Cardiac muscle cell (in vitro differentiated cells and primary cell): ENCODE measurements at places on chromosomes 11 and 22.

DNA sequence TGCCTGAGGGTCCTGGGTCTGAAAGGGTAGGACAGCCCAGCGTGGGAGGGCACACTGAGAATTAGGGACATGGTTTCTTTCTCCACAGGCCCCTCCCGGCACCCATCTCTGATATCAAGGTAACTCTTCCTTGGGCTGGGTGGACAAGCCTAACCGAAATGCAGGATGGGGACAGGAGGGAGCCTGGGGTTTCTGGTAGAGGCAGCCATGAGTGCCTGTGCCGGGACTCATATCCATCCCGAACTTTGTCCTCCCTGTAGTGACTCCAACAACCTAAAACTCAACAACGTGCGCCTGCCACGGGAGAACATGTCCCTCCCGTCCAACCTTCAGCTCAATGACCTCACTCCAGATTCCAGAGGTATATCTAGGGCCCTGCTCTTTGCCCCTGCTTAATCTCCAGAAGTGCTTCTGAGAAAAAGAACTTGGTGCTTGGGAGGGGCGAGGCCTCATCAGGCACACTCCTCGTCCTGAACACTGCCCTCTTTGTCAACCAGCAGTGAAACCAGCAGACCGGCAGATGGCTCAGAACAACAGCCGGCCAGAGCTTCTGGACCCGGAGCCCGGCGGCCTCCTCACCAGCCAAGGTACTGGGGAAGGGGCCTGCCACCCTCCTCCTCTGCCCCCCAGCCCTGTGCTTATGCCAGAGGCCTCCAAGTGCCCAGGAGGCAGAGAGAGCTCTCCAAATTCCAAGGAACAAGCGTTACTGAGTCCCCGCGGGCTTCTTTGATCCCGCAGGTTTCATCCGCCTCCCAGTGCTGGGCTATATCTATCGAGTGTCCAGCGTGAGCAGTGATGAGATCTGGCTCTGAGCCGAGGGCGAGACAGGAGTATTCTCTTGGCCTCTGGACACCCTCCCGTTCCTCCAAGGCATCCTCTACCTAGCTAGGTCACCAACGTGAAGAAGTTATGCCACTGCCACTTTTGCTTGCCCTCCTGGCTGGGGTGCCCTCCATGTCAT is 3.1 kb downstream of the TMEM25 start:
- DNase-seq: no peak
- no peaks in the 10 kb centered on the region for H3K27me3 ChIP-seq
- no peaks in the 10 kb centered on the region for H3K36me3 ChIP-seq
- no peak overlapping the region for H3K4me3 ChIP-seq

GRCh38 chr22:17957204-17957603 is 67.2 kb downstream of the MICAL3 start:
- no peaks in the 10 kb centered on the region for H3K36me3 ChIP-seq
- no peak for DNase-seq
- H3K27me3 ChIP-seq: no peaks in the 10 kb centered on the region
- no peak overlapping the region for H3K27ac ChIP-seq

- no peaks in the 10 kb centered on the region for H3K36me3 ChIP-seq
- no peak overlapping the region for H3K4me3 ChIP-seq
- H3K27me3 ChIP-seq: peaks cover 45% of the 10 kb centered on the region
Observed at GRCh38 chr11:122653916-122654585, 1.5 kb upstream of the UBASH3B start.

DNA sequence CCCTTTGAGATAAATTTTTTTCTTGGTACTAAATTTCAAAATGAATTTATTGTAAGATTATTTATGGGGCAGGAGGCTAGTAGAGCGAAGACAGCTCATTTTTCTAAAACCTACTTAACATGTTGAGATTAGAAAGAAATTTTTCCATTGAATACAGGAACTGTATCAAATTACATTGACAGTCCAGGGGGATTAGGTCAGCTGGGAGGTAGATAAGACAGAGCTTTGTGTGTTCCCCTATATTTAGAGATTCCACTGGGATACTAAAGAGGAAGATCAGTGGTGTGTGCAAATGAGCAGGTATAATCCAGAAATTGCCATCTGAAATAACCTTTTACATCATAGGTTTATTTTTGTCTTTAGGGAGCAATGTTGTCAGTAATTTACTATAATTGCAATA is 32.1 kb downstream of the ENDOD1 start:
- H3K27ac ChIP-seq: no peak overlapping the region
- H3K27me3 ChIP-seq: no peaks in the 10 kb centered on the region
- H3K36me3 ChIP-seq: no peaks in the 10 kb centered on the region
- H3K4me3 ChIP-seq: no peak overlapping the region
- H3K4me1 ChIP-seq: peaks cover 8% of the 10 kb centered on the region

DNA sequence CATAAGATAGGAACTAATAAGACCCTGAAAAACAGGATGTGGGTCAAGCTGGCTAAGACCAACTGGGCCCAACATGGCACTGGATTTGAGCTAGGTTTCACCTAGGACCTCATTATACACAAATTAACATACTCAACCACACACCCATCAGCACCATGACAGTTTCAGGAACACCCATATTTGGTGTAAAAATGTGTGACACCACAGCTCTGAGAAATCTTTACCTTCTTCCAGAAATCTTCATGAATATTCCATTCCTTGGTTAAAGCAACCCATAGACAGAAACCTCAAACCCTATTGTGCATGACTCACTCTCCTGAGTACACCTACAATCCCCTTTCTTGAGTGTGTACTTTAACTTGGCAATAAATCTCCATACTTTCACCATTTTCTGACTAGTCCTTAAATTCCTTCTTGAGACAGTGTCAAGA is 378.8 kb downstream of the DYNC2H1 start:
- DNase-seq: no peak
- H3K27me3 ChIP-seq: no peaks in the 10 kb centered on the region
- no peak overlapping the region for H3K27ac ChIP-seq
- no peaks in the 10 kb centered on the region for H3K36me3 ChIP-seq
- H3K4me3 ChIP-seq: no peak overlapping the region
- no peaks in the 10 kb centered on the region for H3K4me1 ChIP-seq

GRCh38 chr11:16336721-16337120 is 19.6 kb downstream of the SOX6 start:
- no peak for DNase-seq
- H3K27me3 ChIP-seq: peaks cover 11% of the 10 kb centered on the region
- H3K27ac ChIP-seq: no peak overlapping the region
- no peak overlapping the region for H3K4me3 ChIP-seq
- H3K4me1 ChIP-seq: peaks cover 6% of the 10 kb centered on the region

DNA sequence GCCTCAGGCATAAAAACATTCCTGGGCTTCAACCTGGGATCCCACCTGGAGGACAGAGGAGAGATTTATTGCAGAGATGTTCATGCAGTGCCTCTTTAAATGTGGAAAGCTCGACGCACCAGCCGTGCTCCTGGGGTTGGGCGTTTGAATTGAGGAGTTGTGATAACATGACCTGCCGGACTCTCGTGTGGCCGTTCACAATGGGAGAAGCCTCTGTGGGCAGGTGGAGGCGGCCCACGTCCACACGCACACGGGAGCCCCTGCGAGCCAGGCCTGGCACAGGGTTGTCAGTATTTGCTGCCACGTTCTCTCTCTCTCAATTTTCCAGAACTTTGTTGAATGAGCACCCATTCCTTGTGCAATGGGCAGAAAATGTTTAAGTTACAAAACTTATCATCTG is 58.3 kb upstream of the PPARA start:
- no peaks in the 10 kb centered on the region for H3K36me3 ChIP-seq
- no peak overlapping the region for H3K4me3 ChIP-seq
- no peak for DNase-seq

DNA sequence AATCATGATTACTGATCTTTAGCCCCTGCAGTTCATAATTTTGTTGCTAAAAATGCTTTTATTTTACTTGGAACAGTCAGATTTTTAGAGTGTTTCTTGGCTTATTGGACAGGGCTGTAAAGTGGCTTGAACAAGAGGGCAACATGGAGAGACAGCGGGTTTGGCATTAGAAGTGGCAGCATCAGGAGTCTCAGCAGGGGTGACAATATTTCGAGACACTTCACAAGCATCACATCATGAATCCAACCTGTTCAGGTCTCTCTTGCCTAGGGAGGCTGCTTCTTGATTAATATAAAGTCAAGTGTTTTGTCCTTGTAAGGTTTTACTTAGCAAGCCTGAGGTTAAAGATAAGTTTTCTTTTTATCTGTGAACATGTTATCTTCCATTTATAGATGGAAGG is 2249.5 kb downstream of the LRRC4C start:
- H3K4me3 ChIP-seq: no peak overlapping the region
- no peak for DNase-seq
- H3K27me3 ChIP-seq: no peaks in the 10 kb centered on the region
- H3K4me1 ChIP-seq: peaks cover 7% of the 10 kb centered on the region
- H3K27ac ChIP-seq: no peak overlapping the region

- no peak overlapping the region for H3K4me3 ChIP-seq
- peaks cover 5% of the 10 kb centered on the region for H3K27me3 ChIP-seq
- H3K36me3 ChIP-seq: no peaks in the 10 kb centered on the region
- no peak overlapping the region for H3K27ac ChIP-seq
Observed at GRCh38 chr11:132231656-132232347, 861.4 kb downstream of the NTM start.

DNA sequence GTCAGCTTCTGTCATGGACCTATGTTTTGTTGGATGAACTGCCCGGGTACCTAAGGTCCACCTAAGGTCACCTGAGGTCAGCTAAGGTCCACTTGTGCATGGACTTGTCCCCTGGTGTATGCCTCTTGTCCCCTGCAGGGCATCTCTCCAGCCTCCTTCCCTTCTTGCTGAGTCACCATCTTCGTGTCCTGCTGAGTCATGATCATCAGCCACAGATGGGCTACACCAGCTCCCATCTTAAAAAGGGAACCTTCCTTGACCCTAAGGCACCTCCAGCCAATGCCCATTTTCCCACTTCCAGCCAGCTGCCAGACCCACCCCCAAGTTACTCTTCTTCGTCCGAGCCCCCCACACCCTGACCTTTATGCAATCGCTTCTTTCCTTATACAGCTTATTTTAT is 544.9 kb downstream of the TBC1D22A start:
- no peaks in the 10 kb centered on the region for H3K4me1 ChIP-seq
- no peaks in the 10 kb centered on the region for H3K27me3 ChIP-seq
- no peaks in the 10 kb centered on the region for H3K36me3 ChIP-seq
- peak; percentile 23 for DNase-seq
- H3K4me3 ChIP-seq: no peak overlapping the region
- no peak overlapping the region for H3K27ac ChIP-seq

GRCh38 chr11:16278979-16279378 is 77.4 kb downstream of the SOX6 start:
- H3K27me3 ChIP-seq: no peaks in the 10 kb centered on the region
- no peak overlapping the region for H3K27ac ChIP-seq

DNA sequence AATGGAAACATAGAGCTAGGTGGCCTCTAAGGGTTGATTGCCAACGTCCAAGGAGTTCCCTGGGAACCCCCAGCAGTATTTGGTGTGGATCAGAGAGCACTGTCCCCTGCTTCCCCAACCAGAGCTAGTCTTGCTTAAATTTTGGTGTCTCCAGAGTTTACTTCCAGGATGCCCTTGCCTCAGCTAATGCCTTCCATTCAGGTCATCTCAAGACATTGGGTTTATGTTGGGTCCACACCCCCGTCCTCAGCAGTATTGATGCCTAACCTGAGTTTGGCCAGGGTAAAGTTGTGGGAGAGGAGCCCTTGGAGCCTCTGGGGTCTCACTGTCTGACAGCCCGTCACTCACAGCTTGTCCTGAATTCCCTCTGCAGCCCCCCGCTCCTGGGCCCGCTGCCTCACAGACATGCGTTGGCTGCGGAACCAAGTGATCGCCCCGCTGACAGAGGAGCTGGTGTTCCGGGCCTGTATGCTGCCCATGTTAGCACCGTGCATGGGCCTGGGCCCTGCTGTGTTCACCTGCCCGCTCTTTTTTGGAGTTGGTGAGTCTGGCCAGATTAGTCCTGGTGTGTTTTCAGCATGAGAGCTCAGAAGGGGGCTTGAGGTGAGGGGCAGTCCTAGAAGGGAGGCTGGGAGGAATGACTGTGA is 1.4 kb downstream of the RCE1 start:
- no peak overlapping the region for H3K4me3 ChIP-seq
- no peak overlapping the region for H3K27ac ChIP-seq
- H3K36me3 ChIP-seq: peaks cover 5% of the 10 kb centered on the region
- no peak for DNase-seq

DNA sequence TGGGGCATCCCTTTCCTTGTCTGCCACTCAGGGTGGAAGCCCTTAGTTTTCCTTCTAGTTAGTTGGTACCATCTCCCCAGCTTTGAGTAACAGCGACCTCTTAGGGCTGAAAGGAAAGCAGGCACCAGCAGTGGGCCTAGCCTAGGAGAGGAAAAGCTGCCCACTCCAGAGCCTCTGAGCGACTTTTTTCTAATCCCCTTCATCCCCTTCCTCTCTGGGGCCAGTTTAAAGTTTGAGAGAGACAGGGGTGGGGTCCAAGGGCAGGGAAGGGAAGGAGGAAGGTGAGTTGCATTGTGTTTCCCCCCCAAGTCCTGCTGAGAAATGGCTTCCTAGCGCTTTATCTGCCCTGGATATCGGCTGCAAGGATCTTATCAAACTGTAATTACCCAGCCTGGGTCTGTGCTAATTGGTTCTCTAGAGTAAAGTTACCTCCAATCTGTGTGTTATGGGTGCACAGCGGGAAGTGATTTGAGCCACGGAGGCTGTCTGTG is 573.9 kb upstream of the CADM1 start:
- H3K27ac ChIP-seq: no peak overlapping the region
- H3K4me1 ChIP-seq: peaks cover 7% of the 10 kb centered on the region
- DNase-seq: peak; percentile 67
- no peaks in the 10 kb centered on the region for H3K27me3 ChIP-seq

GRCh38 chr22:22465782-22466181 is 42.8 kb downstream of the ZNF280B start:
- no peaks in the 10 kb centered on the region for H3K36me3 ChIP-seq
- H3K27ac ChIP-seq: no peak overlapping the region
- no peak overlapping the region for H3K4me3 ChIP-seq

GRCh38 chr22:39498368-39498767 is 3.7 kb upstream of the MIEF1 start:
- no peaks in the 10 kb centered on the region for H3K27me3 ChIP-seq
- peak overlapping the region; percentile 4 for H3K27ac ChIP-seq
- H3K4me3 ChIP-seq: no peak overlapping the region
- no peaks in the 10 kb centered on the region for H3K36me3 ChIP-seq
- peak; percentile 19 for DNase-seq

GRCh38 chr11:114026355-114026754 is 33.2 kb upstream of the ZBTB16 start:
- no peak overlapping the region for H3K27ac ChIP-seq
- no peaks in the 10 kb centered on the region for H3K36me3 ChIP-seq
- no peaks in the 10 kb centered on the region for H3K4me1 ChIP-seq
- peaks cover 36% of the 10 kb centered on the region for H3K27me3 ChIP-seq
- DNase-seq: peak; percentile 51

DNA sequence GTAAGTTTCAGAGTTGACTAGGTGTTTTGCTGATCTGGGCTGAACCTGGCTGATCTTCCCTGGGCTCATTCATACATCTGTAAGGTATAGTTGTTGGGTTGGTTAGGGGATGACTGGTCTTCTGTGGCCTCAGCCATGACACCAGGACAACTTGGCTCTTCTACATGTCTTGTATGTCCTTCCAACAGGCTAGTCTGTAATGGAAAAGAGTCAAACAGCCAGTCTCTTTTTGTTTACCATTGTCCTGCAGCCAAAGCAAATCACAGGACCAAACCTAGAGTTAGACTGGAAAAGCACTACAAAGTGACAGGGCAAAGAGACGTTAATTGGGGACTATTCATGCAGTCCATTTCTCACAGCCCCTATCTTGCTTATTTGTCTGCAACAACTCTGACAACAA is 17.8 kb downstream of the SERPING1 start:
- no peak for DNase-seq
- peaks cover 2% of the 10 kb centered on the region for H3K36me3 ChIP-seq
- H3K27ac ChIP-seq: no peak overlapping the region

GRCh38 chr11:93444617-93445073 is 98.5 kb downstream of the SMCO4 start:
- DNase-seq: peak; percentile 14
- no peak overlapping the region for H3K4me3 ChIP-seq
- no peaks in the 10 kb centered on the region for H3K36me3 ChIP-seq
- no peaks in the 10 kb centered on the region for H3K27me3 ChIP-seq
- no peaks in the 10 kb centered on the region for H3K4me1 ChIP-seq
- no peak overlapping the region for H3K27ac ChIP-seq
